ENCODE measurements at places on chromosomes 1 and 21.

GRCh38 chr1:17097787-17098186 lies 21.5 kb downstream of the PADI2 start:
- DNase-seq: no peak

- DNase-seq: peak; percentile 55
Measured at GRCh38 chr1:234111458-234112142, 207.1 kb downstream of the SLC35F3 start.

- no peak for DNase-seq
Measured at GRCh38 chr1:188817814-188818213, 1659.8 kb downstream of the BRINP3 start.

- no peak for DNase-seq
Measured at GRCh38 chr1:85118751-85119150, 70.5 kb upstream of the MCOLN3 start.

DNA sequence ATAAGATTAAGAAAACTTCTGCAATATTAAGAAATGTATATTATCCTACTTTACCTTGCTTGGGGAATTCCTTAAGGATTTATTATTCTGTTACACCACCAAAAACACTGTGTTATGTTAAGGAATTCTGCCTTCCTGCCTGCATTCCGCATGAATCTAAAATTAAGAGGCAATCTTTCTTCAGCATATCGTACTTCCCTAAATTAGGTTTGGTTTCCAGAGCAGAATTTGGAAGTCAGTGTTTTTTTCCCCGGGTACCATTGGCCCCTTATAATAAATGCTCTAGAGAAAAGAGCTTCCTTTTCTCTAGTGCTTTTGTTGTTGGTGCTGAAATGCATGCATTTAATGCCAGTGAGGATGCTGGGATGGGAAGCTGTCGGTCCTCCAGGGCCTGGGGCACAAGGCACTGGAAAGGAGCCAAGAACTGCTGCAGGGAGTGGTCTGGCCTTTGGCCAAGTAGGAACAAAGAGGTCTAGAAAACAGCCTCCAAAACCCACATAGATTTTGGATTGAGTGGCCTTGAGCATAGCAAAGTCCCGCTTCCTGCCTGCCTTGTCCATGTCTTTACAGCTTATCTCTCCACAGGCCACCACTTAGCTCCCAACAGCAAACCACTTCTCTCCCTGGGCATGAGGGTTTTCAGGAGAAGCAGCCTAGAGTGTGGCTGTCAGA lies 69.9 kb downstream of the RRAGC start:
- peak; percentile 10 for DNase-seq

DNA sequence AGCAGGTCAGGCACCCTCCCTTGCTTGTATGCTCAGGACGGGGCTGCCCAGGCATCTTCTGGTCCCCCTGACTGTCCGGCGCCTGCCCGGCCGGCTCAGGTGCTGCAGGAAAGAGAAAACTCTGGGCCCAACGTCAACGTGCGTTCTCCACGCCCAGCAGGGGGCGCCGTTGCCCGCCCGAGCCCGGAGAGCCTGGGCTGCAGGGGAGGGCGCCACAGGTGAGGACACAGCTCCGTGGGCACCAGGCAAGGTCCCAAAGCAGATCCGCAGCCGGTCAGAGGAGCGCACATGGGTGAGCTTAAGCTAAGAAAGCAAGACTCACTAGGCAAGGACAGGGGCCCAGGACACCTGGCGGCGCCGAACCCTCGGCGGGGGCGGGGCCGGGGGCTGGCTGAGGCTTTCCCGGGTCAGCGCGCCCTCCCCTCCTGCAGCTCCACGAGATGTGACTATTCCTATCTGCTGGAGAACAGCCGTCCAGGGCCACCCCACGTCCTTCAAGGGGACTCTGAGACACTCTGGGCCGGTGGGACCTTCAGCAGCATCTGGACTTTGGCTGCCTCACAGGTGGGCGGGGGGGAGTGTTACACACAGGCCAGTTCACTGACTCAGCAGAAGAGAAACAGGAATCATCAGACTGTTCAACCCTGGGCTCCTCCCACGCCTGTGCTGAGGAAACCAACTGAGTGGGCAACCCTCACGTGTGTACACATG lies 29.3 kb downstream of the KRTAP10-1 start:
- peak; percentile 15 for DNase-seq

DNA sequence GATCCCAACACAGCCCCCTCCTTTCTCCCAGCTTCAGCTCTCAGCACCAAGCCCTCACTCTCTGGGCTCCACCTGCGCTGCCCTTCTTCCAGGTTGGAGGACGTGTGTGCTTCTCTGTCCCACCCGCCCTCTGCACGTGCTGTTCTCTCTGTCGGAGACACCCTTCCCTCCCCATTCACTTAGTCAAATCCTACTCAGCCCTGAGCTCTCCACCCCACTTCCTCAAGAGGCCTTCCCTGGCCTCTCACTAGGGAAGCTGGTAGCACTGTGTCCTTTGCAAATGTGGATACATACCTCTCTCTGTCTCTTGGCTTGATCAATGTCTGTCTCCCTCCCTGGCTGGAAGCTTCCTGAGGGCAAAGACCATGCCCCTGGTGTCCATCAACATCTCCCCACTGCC lies 43.0 kb downstream of the TNFRSF8 start:
- DNase-seq: no peak

- DNase-seq: no peak
Measured at GRCh38 chr1:243470502-243470901, 214.7 kb downstream of the SDCCAG8 start.

GRCh38 chr1:168512864-168513595 lies 30.8 kb downstream of the XCL2 start:
- DNase-seq: peak; percentile 38
